Brain microvascular endothelial cell (primary cell): ENCODE measurements at places on chromosomes 4 and X.

GRCh38 chr4:137025484-137026059 is 506.7 kb downstream of the PCDH18 start:
- DNase-seq: no peak

- DNase-seq: no peak
Measured at GRCh38 chr4:158327525-158327924, 117.2 kb downstream of the TMEM144 start.

- no peak for DNase-seq
Measured at GRCh38 chr4:79949178-79949577, 123.9 kb downstream of the ANTXR2 start.

GRCh38 chr4:118279328-118279727 is 73.5 kb downstream of the PRSS12 start:
- DNase-seq: no peak

DNA sequence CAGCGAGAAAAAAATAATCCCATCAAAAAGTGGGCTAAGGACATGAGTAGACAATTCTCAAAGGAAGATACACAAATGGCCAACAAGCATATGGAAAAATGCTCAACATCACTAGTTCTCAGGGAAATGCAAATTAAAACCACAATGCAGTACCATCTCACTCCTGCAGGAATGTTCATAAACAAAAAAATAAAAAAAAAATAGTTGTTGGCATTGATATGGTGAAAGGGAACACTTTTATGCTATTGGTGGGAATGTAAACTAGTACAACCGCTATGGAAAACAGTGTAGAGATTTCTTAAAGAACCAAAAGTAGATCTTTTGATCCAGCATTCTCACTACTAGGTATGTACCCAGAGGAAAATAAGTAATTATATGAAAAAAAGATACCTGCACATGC is 508.3 kb upstream of the MAGEB2 start:
- no peak for DNase-seq

DNA sequence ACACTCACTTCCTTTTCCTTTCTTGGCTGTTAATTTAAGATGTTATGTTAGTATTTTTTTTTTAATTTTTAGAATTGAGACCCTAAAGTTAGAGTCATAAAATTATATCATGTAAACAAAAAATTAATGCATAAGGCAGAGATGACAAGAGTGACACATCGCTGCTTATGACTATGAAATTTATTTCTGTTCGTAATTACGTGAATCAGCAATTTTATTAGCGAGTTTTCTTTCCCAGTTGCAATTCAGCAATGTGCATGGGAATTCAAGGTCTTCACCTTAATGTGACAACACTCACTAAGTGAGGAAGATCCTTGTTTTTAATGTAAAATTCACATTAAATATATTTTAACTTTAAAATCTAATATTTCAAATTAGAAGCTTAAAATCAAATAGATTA is 181.2 kb upstream of the SPOCK3 start:
- no peak for DNase-seq

DNA sequence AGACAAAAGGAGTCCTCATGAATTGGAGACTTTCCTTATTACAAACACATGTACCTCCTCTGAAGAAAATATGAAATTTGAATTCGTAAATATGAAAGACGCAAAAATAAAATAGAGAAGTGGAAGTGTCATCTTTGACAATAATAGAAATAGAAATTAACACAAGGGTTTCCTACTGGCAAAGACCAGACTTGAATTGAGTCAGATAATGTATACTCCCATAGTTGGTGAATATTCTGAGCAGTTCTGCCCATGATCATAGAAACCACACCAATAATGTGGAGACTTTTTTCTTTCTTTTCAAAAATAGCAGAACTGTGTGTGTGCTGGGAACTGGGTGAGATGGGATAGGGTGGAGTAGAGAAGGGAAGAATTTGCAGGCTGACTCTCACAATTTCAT is 277.7 kb upstream of the TET2 start:
- no peak for DNase-seq

GRCh38 chrX:111129921-111130320 is 33.9 kb downstream of the PAK3 start:
- no peak for DNase-seq

DNA sequence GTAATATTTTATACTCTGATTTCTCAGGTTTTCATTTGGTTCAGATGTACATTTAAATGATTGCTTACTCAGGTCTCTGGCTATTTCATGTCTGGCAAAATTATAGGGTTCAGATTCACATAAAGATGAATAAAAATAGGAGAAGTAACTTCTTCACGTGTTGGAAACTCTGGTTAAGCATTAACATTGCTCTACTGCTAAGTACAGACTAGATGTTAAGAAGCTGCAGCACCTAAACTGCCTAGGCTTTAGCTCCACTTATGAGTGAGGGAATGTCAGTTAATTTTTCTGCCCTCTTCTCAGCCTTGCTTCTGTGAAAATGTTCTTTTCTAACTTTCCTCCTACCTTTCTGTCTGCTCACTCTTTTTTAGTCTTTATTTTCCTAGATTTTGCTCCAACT is 361.2 kb downstream of the ARAP2 start:
- DNase-seq: no peak

- DNase-seq: no peak
Measured at GRCh38 chr4:183289688-183290087, 30.4 kb downstream of the CLDN22 start.

GRCh38 chr4:139455126-139455538 is 1.2 kb downstream of the RAB33B start:
- no peak for DNase-seq

DNA sequence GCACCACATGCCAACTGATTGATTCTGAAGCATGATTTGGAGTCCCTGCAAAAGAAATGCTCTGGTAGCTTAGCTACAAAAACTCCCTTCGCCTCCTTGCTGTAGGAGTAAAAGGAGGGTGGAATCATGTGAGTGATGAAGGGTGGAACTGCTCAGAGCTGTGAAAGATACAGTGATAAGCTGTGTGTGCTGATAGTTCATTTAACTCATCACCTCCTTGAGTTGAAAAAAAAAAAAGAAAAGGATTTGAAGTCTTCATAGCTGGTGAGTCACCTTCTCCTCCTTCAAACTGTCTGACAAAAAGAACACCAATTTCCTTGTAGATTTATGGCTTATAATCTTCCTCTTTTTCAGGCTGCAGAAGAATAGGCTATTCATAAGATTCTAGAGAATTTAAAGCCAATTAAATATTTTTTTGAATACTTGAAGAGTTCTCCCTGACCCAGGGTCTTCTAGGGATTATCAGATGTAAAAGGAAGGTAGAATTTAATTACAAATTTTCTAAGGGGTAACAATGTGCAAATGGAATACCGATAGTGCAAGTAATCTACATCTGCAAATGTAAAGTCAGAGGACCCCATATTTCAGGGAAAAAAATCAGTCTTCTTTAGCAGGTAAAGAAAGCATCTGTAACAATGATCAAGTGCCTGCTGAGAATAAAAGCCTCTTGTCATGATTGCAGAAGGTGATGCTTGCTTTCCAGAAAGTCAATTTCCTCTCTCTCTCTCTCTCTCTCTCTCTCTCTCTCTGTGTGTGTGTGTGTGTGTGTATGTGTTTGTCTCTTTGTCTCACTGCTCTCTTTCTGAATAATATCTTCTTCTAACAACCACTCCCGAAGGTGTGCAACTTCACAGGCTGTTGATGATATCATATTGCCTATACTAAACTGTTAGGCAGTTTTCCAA is 208.8 kb upstream of the VEGFC start:
- DNase-seq: no peak

DNA sequence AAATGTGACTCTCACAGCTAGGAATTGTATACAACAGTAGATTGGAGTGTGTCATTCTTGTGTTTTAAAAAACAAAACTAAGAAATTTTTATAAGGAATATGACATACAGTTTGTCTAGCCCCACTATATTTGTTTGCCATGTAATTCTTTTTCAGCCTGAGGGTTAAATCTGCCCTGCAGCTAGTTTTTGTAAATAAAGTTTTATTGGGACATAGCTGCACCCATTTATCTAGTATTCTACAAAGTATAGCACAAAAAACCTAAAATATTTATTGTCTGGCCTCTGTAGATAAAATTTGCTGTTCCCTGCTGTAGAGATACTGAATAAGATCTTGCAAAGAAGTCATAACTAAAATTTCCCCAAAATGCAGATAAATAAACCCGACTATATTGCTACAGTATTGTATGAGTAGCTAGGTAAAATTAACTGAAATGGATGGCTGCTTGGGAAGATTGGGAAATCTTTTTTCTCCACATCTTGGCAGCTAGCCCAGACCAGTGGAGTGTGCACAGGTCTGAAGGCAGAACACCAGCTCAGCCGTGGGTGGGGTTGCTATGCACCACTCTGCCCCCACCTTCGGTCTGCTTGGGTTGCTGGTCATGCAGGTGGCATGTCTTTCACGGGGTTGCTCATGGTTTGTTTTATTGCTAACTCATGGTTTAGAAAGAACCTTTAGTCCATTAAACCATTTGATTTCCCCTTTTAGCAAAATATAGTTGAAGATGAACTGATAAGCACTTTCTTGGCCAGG is 127.9 kb downstream of the KLHL8 start:
- DNase-seq: peak; percentile 81

- DNase-seq: no peak
Measured at GRCh38 chr4:12846368-12846767, 637.8 kb downstream of the RAB28 start.

GRCh38 chrX:15758140-15758539 is 20.1 kb downstream of the CA5B start:
- DNase-seq: no peak

DNA sequence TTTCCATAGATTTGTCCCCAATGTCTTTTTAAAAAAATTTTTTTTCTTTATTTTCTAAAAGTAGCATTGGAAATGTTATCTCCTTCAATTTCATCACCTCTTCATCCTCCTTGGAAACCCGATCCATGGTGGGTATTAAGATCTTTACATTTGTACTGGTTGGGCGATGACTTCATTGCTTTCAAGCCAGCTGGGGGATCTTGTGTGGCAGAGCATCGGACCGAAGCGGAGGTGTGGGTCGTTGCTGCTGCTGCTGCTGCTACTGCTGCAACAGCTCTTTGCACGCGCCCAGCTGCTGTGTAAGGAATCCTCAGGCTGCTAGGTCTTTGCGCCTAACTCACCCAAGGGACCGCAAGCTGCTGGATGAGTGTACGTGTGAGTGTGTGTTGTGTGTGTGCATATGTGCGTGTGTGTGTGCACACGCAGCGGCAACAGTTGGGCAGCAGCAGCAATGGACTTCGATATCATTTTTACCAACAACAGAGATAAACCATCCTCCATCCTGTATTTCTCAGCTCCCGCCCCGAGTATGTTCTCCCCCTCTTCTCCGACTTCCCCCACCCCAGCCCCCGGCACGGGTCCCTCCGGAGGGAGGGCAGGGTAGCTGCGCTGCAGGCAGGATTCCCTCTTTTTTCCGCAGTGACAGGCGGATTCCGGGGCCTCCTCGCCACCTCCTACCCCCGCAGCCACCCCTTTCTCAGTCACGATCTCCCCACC is 768 bp upstream of the CDKL5 start:
- DNase-seq: peak; percentile 26

DNA sequence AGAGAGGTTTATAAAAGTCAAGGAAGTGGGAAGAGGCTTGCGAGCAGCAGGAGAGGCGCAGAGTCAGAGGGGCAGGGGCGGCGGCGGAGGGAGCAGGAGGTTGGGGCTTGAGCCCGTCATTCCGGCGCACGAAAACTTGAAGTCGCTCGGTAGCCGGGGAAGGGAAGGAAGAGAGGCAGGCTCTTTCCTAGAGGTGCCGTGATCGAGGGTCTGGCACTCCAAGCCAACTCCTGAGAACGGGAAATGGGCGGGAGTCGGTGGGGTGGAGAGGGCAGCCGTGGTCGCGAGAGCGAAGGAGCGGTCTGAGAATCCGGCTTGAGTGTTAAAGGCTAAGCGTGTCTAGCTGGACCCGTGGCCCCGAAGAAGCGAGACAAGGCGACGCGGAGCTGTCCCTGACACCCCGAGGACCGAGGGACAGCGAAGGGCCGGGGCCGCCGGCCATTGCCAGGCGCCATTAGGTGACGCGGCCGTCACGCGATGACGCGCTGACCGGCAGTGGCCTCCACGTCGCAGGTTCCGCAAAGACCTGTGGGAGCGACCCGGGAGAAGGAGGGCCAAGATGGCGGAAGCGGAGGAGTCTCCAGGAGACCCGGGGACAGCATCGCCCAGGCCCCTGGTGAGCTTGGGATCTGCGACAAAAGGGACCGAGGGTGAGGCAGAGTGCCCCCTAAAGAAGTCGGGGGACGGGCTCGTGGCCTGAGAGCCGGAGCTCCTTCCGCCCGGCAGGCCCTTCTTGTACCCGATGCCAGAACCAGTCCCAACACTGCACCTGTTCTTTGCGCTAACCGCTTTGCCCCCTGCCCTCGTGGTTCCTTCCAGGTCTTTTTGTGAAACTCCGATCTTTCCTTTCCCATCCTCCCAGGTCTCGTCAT is at the start of gene YIPF6:
Gene YIPF6, plus strand, starts transcription at position 544 of the 872 bp plus-strand sequence. Its CDS starts 16 bp downstream, at position 560.
- DNase-seq: peak; percentile 51

GRCh38 chr4:103012551-103012950 is 7.0 kb downstream of the SLC9B1 start:
- DNase-seq: no peak

- no peak for DNase-seq
Measured at GRCh38 chrX:49257846-49258748, 6.4 kb downstream of the FOXP3 start.

DNA sequence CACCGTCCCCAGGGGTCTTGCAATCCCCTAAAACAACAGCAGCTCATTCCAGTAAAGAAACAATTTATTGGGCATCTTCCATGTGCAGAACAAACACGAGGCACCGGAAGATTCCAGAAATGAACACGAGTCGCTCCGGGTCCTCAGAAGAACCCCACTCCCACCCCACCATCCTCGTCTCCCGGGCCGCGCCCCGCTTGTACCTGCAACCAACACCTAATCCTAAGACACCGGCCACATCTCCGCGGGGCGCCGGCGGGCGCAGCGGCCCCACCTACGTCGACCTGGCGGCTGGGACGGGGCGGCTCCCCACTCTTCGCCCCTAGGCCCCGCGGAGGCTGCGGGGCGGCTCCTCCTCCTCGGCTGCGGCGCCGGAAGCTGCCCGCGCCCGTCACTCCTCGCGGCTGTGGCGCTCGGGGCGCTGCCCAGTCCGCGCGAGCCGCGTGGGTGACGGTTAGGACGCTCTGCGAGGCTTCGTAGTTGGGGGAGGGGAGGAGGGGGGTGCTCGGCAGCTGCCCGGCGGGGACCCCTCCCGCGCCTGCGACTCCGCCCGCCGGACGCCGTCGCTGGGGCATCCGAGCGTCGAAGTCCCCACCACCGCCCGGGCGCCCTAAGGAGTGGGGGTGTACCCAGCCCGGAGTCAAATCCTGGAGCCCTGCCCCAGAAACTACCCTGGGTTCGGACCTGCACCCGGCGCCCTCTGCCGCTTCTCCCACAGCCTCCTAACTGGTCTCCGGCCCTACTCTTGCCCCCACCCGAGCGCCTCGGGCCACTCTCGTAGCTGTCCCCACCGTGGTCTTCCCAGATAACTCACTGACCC is at the start of gene CCDC158:
Gene CCDC158, minus strand, starts transcription at position 380 of the 820 bp plus-strand sequence. CDS start 17,934 bp downstream, outside the sequence.
- DNase-seq: no peak
